ENCODE measurements at places on chromosomes 5 and 9.

DNA sequence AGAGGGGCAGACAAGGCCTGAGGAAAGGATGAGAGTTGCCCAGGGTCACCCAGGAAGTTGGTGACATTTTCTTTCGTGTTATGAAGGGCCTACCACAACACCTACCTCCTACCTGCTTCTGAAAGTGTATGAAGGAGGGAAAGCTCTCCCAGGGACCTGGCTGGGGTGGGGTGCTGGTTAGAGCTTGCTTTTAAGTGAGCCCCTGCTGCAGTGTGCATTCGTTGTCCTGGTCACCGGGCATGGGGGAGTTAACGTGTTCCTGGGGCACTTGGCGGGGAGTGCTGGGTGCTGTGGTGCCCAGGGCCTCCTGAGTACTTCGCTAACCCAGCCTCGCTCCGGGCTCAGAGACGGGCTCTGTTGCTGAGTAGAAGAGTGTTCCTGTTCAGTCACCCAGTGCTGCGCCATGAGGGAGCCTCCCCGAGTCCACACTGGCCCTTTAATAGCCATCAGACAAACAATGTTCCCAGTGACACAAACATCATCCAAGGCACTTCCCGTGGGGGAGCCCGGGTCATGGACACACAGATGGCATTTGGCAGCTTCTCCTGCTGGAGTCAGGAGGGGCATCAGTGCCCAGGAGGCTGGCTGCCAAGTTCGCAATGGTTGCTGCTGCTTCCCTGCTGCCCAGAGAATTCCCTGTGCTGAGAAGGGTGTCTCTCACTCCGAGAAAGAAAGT, 85.7 kb downstream of the AMBP start:
- no peak for DNase-seq

GRCh38 chr5:115599502-115599901, 2.8 kb downstream of the TICAM2 start:
- peak; percentile 32 for DNase-seq

GRCh38 chr9:84318981-84319380, 21.6 kb downstream of the SLC28A3 start:
- DNase-seq, result no peak

DNA sequence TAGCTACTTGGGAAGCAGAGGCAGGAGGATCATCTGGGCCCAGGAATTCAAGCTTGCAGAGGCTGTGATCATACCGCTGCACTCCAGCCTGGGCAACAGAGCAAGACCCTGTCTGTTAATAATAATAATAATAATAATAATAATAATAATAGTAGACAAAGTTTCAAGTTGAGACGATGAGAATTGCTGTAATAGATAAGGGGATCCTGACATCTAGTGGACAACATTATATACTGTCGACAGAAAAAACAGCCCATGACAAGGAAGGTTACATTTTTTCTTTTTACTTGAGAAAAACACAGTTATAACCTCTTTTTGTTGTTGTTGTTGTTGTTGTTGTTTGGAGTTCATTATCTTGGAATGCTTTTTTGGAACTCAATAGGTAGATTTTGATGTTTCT, 35.3 kb downstream of the NDFIP1 start:
- peak; percentile 38 for DNase-seq

- DNase-seq, result no peak
Observed at GRCh38 chr9:94140791-94141790, 56.8 kb downstream of the PTPDC1 start.

- no peak for DNase-seq
Observed at GRCh38 chr5:142692321-142692894, 6.5 kb upstream of the FGF1 start.

DNA sequence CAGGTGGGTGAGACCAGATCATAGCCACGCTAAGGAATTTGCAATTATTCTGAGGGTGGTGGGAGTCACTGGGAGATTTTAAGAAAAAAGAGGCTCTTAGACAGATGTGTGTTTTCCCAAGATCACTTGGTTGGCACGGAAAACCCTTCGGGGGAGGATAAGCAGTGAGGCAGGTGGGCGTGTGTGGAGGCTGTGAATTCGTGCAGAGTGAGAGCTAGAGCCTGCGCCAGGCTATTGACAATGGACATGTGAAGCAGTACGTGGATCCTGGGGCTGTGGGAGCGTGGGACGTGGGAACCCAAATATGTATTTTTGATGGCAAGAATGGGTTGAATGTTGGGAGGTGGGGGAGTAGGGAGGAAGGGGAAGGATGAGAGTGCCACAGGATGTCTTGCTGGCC, 19.4 kb downstream of the MVB12B start:
- DNase-seq, result no peak

DNA sequence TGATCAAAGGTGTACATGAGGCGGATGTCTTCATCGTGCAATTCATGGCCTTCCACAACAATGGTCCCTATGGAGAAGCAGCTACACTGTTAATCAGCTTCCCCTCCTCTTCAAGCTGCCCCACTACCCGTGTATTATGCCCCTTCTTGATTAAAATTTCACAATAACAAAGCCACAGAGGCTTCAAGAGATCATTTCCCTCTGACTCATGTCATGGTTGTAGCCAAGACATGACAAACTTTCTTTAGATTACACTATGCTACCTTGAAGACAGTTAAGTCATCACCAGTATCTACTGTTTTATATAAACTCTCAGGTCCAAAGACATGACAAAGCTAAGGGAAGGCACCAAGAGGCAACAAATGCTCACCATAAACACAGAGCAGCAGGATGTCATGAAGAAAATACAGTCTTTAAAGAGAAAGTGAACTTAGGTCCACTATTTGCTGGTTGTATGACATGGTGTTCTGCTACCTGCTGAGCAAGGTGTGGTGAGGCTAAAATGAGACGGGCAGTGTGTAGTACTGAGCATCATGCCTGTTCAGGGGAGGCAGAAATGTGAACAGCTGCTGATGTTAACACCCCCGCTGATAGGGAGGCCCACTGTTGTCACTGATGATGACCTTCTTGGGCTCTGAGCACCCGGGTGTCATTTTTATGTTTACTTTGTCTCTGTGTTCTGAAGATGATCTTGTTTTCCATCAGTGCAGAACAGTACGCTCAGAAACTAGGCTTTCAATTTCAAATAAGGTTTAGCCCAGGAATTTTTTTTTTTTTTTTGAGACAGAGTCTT, 48.3 kb downstream of the IARS1 start:
- peak; percentile 85 for DNase-seq

DNA sequence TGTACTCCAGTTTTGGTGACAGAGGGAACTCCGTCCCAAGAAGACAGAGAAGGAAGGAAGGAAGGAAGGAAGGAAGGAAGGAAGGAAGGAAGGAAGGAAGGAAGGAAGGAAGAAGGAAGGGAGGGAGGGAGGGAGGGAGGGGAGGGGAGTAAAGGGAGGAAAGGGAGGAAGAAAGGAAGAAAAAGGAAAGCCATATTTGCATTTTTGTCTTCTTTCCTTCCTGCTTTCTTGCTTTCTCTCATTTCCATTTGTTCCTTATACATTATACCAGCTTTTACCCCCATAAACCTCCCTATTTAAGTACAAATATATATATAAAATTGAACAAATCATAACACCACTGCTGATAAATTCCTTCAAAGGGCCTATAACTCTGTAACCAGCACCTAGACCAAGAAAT, 151.8 kb downstream of the SMC2 start:
- DNase-seq, result no peak

DNA sequence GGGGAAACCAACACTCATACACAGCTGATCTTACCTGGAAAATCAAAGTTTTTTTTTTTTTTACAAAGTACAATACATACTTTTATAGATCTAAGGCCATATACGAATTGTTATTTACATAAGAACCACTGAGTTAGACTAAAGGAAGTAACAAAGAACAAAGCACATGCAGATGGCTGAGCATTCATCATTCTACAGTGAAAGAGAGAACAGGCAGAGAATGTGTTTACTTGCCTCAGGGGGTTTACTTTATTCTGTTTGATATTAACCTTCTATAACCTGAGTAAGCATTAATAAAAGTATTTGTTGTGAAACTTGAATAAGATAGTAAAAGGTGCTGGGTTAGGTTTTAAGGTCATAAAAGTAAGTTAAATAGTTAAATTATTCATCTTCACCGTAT, 54.7 kb downstream of the SLC38A9 start:
- no peak for DNase-seq

DNA sequence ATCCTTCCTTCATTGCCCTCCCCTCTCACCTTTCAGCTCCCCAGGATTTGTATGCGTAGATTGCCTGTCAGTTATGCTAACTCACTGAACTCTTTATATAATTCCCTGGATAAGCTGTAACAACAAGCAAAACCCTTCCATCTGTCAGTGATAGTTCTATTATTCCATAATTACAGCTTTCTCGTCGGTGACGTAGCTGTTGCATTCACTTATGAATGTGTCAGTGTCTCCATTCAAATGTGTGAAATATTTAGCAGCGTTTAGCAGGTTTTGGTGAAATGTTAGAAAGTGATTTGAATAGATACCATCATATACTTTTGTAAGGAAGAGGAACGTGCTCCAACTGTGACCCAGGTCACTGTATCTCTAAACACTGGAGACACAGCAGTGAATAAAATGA, 45.2 kb downstream of the PIP5K1B start:
- no peak for DNase-seq

DNA sequence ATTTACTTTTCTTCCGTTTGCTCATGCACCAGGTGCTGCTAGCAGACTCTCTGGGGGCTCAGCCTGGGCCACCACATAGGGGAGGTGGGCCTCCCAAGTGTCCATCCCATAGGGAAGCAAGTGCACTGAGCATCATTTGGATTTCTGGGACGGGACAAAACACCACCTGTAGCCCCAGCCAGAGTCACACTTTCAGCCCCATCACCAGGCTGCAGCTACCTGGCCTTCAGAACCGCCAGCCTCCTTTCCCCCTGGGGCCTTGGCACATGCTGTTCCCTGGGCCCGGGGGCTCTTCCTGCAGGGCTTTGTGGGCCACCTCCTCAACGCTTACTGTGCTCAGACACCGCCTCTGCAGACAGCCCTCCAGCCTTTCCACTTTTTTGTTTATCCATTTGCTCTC, 19.6 kb upstream of the SUSD3 start:
- no peak for DNase-seq

GRCh38 chr9:134014946-134015345, 10.3 kb upstream of the BRD3OS start:
- DNase-seq, result no peak
